ENCODE measurements at places on chromosomes 7 and 10.

- no peak for DNase-seq
Observed at GRCh38 chr7:94056796-94057207, 52.6 kb upstream of the BET1 start.

GRCh38 chr7:86978808-86979506 is 80.5 kb downstream of the ELAPOR2 start:
- DNase-seq = peak; percentile 82

GRCh38 chr10:115117301-115117700 is 24.1 kb downstream of the ATRNL1 start:
- DNase-seq = no peak

DNA sequence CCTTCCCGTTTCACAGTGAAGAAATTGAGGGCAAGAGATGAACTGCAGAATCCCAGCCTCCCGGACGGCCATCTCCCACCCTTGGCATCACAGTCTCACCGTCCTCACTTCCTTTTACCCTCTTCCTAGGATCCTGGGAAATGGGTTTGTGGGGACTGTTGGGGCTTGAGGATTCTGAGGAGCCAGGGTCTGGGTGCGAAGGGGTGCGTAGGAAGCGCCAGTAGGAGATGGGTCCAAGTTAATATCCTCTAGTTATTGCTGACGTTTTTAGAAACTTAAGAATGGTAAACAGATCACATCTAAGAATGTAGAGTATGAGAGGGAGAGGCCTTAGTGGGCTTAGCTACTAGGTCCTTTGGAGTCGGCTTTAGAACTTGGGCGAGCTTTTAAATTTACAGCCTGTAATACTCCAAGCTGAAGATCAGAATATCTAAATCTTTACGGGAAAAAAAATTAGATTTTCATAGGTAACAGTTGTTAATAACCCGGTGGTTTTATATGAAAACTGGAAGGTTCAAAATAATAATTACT is 696 bp downstream of the MALSU1 start:
- DNase-seq = no peak

DNA sequence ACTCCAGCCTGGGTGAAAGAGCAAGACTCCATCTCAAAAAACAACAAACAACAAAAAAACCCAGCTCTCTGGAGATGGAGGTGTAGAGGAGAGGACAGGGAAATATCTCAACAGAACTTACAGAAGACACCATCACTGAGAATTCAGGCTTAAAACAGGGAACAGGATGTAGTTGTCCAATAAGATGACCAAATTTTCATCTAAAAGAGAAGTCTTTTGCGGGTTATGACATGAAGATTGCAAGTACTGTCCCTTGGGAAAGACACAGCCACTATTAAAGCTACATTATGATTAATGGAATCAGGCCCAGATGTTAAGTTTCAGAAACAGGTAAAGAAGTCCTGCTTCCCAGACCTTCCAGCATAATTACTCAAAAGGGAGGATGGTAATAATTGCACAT is 235.2 kb upstream of the NRP1 start:
- no peak for DNase-seq

DNA sequence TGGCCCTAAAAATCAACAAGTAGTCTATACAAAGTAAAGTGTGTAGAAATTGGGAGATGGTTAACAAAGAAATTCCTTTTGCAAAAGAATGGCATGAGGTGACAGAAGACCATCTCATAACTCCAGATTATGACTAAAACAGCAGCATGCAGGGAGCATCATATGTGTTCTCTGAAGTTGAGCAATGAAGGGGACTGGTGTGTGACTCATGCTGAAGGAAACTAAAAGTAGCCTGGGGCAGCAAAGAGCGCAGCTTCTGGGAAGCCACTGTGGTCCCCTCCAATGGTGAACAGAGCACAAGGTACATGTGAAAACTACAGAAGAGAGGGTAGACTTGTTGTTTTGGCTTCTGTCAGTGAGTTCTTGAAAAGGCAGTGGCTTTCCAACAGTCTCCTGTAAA is 133.4 kb downstream of the MACC1 start:
- no peak for DNase-seq

- no peak for DNase-seq
Observed at GRCh38 chr10:45325116-45325515, 9.7 kb upstream of the OR13A1 start.

GRCh38 chr7:50317697-50318669 is 13.5 kb downstream of the IKZF1 start:
- DNase-seq = peak; percentile 70

DNA sequence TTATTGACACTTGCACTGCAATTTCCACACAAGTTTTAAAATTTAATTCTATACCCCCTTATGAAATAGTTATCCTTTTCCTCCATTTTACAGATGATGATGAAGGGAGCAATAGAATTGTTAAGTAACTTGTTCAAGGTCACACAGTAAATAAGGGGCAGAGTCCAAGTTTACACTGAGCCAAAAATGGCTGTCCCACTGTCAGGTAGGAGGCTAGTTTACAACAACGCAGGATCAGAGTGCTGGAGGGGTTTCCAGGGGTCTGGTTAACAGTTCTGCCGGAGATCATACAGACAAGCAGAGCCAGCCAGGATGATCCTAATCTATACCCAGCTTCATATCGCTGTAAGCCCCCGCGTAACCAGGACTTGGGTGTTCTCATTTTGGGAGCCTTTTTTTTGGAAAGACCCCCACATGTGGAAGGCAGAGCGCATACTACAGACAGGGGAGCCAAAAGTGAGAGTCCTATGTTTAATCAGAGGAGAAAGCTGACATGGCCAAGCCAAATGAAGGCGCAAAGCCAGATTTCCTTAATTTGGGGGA is 524 bp upstream of the UNC5B start:
- no peak for DNase-seq

GRCh38 chr7:142587578-142588191 is 161.6 kb upstream of the PRSS1 start:
- no peak for DNase-seq
